ENCODE measurements at places on chromosomes 5 and 9.

DNA sequence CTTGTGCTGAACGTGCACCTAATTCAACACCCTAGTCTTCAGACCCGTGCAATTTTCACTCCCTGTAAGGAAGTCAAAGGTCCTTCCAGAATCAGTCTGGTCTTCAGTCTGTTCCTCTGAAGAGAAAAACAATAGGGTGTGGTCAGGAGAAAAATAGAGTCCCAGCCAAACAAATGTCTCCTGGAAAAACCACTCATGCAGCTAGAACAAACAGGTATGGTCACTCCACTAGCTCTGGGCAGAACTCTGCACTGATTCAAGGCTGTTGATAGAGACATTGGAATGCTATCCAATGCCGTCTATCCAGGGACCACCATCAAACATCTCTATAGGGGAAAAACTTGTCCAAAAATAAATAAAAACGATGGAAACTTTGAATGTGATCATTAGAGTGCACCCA is 81.8 kb upstream of the MAP3K1 start:
- DNase-seq = no peak

GRCh38 chr5:52794519-52794918 is 6.8 kb downstream of the ITGA1 start:
- no peak for DNase-seq

- DNase-seq = no peak
Observed at GRCh38 chr9:73118286-73118685, 33.4 kb upstream of the ANXA1 start.

DNA sequence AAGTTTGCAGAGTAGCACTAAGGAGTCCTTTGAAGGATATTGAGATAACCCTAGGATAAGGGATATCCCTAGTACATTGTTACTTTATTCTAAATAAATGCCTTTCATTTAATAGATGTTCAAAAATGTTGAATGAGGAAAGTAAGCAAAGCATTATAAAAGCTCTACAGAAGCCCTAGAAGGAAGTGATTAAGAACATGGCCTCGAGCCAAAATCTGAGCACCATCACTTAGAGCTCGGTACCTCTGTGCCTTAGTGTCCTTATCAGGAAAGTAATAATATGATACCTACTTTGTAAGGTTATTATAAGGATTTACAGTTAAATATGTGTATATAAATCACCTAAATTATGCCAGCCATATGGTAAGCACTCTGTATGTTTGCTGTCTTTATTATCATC is 242.6 kb downstream of the KIAA0825 start:
- no peak for DNase-seq

DNA sequence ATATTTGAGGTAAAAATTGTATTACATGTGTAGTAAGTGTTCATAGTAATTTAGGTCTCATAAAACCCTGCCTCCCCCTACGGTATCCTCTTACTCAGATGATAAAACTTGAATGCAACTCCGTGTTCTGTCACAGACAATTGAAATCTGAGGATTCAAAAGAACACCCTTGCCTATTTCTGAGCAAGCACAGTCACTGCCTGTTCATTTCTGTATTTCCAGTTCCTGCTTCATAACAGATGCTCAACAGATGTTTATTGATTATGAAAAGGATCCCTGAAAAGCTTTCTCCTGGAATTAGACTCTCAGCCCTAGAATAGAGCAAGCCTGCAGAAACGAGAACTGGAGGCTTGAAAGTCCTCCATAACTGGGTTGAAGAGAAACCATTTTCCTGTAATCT is 144.1 kb upstream of the SPEF2 start:
- no peak for DNase-seq

Data from NCI-H1092 treated with DMSO at 0.1 percent for 48 hours (cell line).